ENCODE measurements at places on chromosomes 5 and 9.

- no peak for DNase-seq
Measured at GRCh38 chr5:83703059-83703458, 17.6 kb downstream of the HAPLN1 start.

GRCh38 chr5:136115183-136115865 is 17.3 kb upstream of the SMAD5 start:
- no peak for DNase-seq

- DNase-seq = no peak
Measured at GRCh38 chr9:107633406-107633805, 143.8 kb upstream of the KLF4 start.

- no peak for DNase-seq
Measured at GRCh38 chr5:59724482-59725391, 168.8 kb downstream of the PDE4D start.
